ENCODE measurements at places on chromosomes 13 and 19.

- no peak for DNase-seq
- H3K4me1 ChIP-seq: no peaks in the 10 kb centered on the region
- no peak overlapping the region for H3K4me3 ChIP-seq
- H3K27me3 ChIP-seq: no peaks in the 10 kb centered on the region
- no peaks in the 10 kb centered on the region for H3K36me3 ChIP-seq
Observed at GRCh38 chr13:96539791-96540190, 449.9 kb downstream of the HS6ST3 start.

DNA sequence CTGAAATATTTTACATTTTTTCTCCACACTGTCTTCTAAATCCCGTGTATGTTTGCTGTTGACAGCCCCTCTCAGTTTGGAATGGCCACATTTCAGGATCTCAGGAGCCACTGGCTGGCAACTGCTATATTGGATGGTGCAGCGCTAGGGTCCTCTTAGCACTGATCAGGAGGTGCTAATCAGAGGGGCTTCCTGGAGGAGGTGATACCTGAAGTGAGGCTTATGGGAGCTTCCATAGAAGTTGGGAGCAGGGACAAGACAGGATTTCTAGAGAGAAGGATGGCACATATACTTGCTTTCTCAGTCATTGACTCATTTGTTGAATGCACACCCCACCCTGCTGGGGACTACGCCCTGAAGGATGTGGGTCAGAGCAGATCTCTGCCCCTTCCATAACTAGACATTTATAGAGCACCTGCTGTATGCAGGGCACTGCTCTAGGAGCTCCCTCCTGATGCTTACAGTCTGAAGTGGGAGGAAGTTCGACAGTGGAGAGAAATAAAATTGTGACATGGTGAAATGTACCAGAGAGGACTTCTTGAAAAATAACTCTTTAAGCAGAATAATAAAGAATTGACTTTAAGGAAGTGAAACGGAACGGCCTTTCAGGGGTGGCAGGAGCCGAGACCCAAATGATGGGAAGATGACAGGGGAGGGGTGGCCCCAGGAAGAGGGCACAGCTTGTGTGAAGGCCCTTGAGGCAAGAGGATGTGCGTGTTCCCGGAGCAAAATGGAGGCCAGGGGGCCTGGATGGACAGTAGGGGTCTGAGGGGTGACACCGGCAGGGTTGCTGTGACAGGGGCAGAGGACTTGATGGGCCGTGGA, 13.1 kb downstream of the AP2A1 start:
- no peak overlapping the region for H3K27ac ChIP-seq
- H3K27me3 ChIP-seq: no peaks in the 10 kb centered on the region
- H3K4me1 ChIP-seq: peaks cover 6% of the 10 kb centered on the region
- H3K36me3 ChIP-seq: no peaks in the 10 kb centered on the region
- no peak for DNase-seq

GRCh38 chr19:52170863-52171320, 529 bp downstream of the ZNF836 start:
- H3K36me3 ChIP-seq: no peaks in the 10 kb centered on the region
- peak overlapping the region; percentile 94 for H3K27ac ChIP-seq
- no peak for DNase-seq
- H3K4me1 ChIP-seq: peaks cover 15% of the 10 kb centered on the region
- peak overlapping the region; percentile 63 for H3K4me3 ChIP-seq

DNA sequence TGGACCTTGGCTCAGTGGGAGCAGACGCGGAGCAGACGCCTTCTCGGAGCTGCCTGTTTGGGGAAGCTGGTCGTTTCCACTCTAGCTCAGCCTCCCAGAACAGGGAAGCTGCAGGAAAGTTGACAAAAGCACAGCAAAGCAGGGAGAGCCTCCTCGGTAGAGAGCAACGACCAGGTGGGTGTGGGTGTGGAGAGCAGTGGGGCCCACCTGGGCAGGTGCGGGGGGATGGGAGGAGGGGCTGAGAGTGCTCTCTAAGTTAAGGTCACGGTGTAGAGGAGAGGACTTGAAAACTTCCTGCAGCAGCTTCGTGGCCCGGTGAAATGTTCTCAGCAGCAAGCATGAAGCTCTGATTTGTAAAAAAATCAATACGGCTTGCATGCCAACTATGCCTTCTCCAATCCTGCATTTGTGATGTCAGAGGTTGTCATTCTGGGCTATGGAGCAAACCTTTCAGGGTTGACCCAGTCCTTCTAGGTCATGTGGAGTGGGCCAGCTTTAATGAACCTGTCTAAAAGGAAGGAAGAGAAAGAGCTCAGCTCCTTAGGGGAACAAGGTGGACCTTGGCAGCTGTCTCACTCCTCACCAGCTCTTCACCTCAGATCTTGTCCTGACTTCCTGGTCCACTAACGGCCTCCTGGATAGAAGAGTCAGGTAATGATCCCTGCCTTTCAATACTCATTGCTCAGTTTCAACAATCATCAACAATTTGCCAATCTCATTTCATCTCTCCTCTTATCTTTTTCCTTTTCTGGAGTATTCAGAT, 85.8 kb upstream of the UBL3 start:
- H3K4me3 ChIP-seq: no peak overlapping the region
- no peaks in the 10 kb centered on the region for H3K36me3 ChIP-seq
- no peak overlapping the region for H3K27ac ChIP-seq
- DNase-seq: no peak

DNA sequence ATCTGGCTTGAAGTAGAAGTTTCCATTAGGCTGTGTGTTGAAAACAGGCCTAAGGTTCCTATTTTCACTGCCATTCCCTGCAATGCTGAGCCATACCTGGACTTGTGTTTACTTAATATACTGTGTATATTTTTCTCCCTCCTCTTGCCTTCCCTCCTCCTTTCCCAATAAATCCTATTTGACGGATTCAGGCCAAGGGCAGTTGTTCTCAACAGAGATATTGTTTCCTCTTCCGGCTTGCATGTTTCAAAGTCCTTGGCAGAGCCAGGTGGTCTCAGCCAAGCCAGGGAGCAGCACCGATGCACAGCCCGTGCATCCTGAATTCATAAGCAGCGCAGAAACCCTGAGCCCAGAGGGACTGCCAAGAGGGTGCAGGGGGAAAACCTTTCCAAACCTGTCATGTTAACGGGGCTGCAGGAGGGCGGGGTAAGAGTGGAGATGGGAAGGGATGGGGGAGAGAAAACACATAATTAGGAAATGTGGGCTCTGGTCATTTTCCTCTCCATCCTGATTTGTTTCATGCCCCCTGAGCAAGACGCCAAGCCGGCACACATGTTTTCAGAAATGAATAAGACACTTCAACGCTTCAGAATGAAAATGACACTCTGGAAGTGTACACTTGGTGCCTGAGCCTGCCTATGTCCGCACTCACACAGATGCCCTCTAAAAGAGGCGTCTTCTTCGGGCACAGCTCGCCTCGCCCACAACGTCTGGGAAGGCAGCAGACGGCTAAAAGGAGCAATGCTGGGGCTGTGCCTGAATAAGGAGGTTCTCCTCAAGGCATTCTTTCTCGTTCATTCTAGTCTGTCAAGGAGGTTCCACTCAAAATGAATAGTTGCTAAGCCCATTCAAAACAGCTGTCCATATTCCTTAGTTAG, 149.3 kb upstream of the UBL3 start:
- DNase-seq: no peak
- no peaks in the 10 kb centered on the region for H3K27me3 ChIP-seq
- H3K4me1 ChIP-seq: peaks cover 4% of the 10 kb centered on the region
- no peak overlapping the region for H3K4me3 ChIP-seq
- H3K27ac ChIP-seq: no peak overlapping the region

- H3K4me1 ChIP-seq: peaks cover 56% of the 10 kb centered on the region
- H3K27me3 ChIP-seq: no peaks in the 10 kb centered on the region
- H3K36me3 ChIP-seq: peaks cover 10% of the 10 kb centered on the region
- no peak for DNase-seq
- H3K27ac ChIP-seq: peak overlapping the region; percentile 23
Observed at GRCh38 chr13:109778102-109778542, 8.3 kb downstream of the IRS2 start.
